ENCODE measurements at places on chromosomes 5 and 9.

GRCh38 chr5:172245046-172245445 lies 38.5 kb downstream of the UBTD2 start:
- no peak for DNase-seq

DNA sequence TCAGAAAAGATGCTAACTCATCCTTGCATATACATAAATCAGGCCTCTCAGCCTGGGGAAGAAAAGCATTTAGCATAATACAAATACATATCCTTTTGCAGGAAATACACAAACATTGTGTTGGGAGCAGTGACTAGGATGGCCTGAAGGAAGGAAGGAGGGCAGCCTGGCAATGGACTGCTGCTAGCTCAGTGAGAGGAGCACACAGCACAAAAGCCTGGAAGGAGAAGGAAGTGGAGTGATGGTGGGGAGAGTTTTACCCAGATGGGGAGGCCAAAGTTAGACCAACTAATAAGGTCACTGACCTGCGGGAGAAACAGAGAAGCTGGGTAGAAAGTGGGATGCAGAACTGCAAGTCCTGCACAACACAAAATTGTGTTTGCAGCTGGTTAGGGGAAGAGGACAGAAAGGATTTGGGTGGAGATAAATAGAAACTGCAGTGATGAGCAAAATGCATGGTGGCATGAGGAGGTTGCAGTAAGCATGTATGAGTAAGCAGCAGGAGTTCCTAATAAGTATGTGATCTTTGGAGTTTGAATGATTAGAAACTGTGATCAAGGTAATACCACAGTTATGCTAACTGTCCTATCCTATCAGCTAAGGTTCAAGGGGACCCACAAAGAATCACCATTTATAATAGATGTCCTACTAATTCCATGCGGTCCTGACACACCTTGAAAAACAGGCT lies 39.5 kb downstream of the SEMA6A start:
- DNase-seq: no peak

DNA sequence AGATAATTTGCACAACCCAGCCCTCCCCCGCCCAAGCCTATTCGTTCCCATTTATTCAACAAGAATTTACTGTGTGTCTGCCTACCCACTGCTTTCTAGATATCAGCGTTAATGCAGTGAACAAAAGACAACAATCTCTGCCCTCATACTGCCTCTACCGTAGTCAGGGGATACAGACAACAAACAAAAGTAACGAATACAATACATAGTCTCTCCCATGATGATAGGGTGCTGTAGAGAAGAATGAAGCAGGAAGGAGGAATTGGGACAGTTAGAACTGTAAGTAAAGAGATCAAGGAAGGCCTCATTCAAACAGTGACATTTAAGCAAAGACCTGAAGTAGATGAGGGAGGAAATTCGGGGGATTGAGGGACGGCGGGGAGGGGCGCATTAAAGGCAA lies 1.7 kb downstream of the GFM2 start:
- DNase-seq: no peak

GRCh38 chr5:1557114-1557873 lies 33.5 kb upstream of the LPCAT1 start:
- no peak for DNase-seq
